Choroid plexus epithelial cell (primary cell): ENCODE measurements at places on chromosomes 3 and 15.
A peak's percentile ranks its signal among the peaks of the same experiment; 100 is the strongest.

DNA sequence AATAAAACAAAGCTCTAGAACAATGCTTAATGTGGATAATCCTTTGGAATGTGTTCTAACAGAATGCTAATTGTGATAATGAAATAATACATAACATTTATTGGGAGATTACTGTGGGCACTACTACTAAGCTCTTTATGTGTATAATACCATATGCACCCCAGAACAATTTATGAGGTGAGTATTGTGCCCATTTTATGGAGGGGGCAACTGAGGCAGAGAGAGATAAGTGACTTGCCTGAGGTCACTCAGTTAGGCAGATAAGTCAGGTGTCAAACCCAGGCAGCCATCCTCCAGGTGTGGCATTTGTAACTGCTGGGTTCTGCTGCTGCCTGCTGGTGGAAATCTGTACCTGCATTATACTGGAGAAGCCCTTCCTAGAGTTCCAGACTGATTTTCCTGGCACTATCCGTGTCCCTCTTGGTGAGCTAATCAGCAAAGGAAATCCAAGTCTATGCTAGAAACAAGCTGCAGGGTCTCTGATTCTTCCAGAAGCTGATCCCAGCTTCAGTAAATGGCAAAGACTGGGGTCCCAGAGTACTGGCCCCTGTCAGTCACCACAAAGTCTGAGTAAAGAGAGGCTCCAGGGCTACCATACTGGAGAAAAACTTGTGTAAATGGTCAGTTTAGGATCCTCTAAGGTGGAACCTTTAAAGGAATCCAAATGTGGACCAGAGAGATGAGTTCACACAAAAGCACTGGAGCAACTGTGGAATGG, 22.6 kb upstream of the RBP1 start:
- peak; percentile 72 for DNase-seq

GRCh38 chr3:9108876-9109567, 140.4 kb downstream of the SRGAP3 start:
- no peak for DNase-seq

DNA sequence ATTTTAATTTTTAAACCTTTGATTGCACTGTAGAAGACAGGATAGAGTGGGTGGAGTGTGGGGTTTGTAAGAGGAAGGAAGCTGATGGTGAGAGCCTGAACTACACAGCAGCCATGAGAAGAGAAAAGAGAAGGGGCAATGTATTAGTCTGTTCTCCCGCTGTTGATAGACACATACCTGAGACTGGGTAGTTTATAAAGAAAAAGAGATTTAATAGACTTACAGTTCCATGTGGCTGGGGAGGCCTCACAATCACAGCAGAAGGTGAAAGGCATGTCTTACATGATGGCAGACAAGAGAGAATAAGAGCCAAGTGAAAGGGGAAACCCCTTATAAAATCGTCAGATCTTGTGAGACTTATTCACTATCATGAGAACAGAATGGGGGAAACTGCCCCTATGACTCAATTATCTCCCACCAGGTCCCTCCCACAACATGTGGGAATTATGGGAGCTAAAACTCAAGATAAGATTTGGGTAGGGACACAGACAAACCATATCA, 37.3 kb downstream of the STARD5 start:
- DNase-seq = no peak

DNA sequence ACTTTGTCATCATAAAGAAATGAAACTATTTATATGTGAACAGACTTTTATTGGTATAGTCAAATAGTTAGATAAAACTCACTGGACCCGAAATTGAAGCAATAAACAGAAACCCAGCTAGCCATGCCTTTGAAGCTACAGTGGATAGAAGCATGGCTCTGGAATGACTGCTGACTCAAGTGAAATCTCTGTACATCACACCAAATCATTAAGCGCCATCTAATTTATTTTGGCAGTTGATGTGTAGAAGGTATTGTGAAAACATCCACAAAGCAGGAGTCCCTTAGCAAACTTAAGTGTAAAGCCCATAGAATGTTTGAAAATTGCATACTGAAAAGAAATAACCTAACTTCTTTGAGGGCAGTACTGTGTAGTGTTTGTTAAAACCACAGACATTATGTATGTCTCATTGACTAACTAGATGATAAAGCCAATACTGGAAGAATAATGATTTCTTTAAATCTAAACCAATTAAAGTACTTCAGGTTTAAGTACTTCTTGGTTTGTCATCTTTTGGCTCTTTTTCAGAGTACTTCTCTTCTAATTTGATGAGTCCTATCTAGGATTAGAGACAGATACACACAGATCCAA, 42.8 kb upstream of the FBXL22 start:
- peak; percentile 59 for DNase-seq

- peak; percentile 62 for DNase-seq
Observed at GRCh38 chr3:105166893-105167292, 199.8 kb upstream of the ALCAM start.

DNA sequence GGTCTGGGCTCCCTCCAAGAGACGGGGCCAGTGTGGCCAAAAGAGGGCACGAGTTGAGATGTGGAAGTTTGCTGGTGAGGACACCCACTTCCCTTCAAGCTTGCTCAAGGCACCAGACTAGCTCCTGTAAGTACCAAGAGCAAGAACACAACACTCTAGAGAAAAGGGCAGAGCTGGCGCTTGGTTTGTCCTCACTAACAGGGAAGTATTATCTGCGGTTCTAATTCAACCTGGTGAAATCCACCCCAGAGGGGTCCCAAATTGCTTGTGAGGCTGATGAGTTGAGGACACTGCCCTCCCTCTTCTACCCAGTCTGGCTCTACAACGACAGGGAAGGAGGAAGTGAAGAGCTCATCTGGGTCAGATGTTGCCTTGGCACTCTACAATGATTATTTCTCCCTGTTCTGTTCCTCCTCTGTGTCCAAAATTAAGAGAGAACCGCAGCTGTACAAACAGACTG, 16.9 kb upstream of the FSIP1 start:
- no peak for DNase-seq

GRCh38 chr3:14431917-14432834, 29.8 kb downstream of the SLC6A6 start:
- DNase-seq = peak; percentile 55

GRCh38 chr3:170520996-170521395, 64.9 kb downstream of the SLC7A14 start:
- DNase-seq = no peak

- no peak for DNase-seq
Observed at GRCh38 chr3:77342688-77343087, 302.8 kb downstream of the ROBO2 start.

- peak; percentile 2 for DNase-seq
Observed at GRCh38 chr15:40595773-40596172, 1.7 kb downstream of the KNL1 start.
